Ascending aorta (tissue), 2 donors: ENCODE measurements at places on chromosomes 1 and 21.

- DNase-seq, result no peak
These were observed 5.9 kb upstream of the MARCKSL1 start for GRCh38 chr1:32341971-32342370.

- no peak for DNase-seq
These were observed 212.8 kb downstream of the DYRK1A start for GRCh38 chr21:37579356-37579755.

GRCh38 chr1:117585086-117585485, 20.8 kb upstream of the TENT5C start:
- no peak for DNase-seq

DNA sequence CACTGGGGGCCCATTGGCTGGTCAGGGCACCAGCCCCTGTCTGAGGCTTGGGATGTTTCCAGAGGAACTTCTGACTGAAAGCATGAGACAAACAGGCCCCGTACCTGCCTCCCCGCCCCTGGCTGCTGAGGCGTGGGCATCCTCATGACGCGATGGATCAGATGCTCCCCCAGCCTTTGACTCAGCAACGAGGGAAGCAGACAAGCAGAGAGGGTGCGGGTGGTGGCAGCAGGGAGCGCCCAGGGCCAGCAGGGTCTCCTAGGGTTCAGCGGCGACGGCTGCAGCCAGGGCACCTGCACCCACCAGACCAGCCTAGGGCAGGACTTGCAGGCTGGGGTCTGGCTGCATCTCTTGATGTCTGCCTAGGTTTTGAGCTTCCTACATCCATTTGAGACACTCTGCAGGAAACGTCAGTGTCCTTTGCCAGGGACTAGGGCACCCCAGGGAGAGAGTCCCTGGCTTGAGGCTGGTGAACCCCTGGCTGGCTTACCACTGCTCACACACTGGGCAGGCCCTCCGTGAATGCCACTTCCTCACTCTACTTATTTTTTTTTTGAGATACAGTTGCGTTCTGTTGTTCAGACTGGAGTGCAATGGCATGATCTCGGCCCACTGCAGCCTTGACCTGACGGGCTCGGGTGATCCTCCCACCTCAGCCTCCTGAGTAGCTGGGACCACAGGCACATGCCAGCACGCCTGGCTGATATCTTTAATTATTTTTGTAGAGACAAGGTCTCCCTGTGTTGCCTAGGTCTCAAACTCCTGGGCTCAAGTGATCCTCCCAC, 63.3 kb downstream of the DHRS3 start:
- no peak for DNase-seq

DNA sequence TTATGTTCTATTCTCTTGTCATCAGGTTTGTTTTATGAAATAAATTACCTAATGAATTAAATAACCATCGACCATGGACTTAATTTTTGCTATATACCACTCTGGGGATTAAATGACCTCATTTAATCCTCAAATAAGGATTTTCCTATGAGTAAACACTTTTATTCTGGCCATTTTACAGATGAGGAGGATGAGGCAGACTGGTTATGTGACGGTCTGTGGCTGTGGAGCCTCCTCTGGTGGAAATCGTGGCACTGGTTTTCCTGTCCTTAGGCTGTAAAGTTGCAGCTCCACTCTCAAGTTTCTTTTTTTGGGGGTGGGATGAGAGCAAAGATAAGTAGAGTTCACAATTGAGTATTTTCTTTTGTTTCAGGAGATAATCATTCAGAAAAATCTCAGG, 105.2 kb downstream of the XCL2 start:
- DNase-seq, result no peak

GRCh38 chr1:241716915-241717656, 65.0 kb downstream of the WDR64 start:
- no peak for DNase-seq

- DNase-seq, result no peak
These were observed 34.8 kb downstream of the SLC35D1 start for GRCh38 chr1:67019121-67019520.

GRCh38 chr1:203187304-203187685, 791 bp upstream of the CHI3L1 start:
- DNase-seq, result no peak

DNA sequence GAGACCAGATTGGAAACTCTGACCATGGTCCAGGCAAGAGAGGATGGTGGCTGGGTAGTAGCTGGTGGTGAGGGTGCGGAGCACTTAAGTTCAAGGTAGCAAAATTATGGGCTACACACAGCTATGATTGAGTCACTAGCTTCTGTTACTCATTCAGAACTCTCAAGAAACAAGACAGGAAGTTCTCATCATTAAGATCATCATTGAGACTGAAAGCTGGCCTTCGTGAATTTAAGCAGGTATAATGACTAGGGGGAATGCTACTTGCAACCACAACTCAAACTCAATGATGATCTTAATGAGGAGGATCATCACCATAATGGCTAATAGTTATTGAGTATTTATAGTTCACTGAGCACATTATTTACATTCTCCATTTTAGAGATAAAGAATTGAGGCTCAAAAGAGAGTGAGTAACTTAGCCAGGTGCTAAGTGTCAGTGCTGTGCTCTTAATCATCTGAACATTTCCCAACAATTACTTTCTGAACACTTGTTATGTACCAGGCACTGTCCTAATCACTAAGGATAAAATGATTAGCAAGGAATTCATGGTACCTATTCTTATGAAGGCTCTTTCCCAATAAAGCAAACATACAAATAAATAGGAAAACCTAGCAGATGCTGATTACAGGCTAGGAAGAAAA, 286.3 kb upstream of the C1orf105 start:
- no peak for DNase-seq

DNA sequence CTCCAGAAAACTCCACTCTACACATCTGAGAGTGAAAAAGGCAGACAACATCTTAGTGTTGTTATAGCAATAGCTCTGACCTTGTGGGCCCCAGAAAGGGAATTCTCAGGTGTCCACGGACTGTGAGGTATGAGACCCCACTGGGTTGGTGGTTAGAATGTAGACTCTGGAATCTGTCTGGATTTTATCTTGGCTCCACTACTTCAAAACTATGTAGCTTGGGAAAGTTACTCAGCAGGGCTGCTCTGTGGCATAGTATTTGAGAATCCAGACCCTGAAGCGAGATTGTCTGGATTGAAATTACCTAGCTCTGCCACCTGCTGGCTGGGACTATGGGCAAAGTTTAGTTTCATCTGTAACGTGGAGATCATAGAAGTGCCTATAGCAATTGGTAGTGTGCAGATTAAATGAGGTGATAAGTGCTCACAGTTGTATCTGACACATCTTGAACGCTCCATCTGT, 25.8 kb downstream of the PRDM2 start:
- no peak for DNase-seq

DNA sequence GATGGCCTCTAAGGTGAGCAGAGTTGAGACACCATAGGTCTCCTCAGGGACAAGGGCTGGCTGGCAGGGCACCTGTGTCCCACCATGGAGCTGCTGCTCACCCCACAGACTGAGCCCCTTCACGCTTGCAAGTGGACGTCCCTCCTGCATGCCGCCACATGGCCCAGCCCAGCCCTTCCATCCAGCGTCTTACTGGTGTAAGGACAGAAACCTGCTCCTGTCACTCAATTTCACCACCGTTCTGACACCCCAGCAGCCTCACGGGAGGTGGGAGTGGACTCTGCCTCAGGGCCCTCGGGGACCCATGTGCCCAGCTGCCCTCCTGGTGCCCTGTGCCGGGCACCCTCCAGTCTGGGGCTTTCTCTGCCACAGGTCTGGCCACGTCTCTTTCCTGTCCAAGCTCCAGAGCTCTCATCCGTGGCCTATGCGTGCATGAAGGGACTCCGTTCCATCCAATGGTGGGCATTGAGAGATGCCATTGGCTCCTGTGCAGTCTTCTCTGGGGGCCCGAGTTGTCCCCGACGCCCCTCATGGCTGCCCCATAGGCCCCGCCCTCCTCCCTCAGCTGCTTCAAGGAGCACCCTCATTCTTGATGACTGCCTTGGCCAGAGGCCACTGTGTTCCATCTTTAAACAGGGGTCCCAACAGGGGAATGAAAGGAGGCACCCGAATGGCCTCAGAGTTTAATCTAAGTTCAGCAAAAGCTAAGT, 42.6 kb upstream of the COL6A1 start:
- DNase-seq, result no peak

DNA sequence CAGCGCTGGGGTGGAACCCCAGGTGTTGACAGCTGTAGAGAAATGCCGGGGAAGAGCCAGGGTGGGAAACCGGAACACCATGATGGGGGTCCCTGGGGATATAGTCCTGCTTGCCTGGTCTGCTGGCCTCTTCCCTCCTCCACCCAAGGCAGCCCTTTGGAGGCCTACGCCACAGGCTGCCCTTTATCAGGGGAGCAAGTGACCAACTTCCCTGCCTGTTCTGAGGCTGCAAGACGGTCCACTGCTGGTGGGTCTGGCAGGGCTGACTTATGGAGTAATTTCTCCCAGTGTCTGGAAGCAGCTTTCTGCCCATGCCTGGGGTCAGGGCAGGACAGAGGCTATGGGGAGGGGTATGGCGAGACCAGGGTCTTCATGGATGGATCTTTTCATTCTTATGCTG, 50.8 kb upstream of the EDN2 start:
- peak; percentile 9 for DNase-seq

GRCh38 chr1:31259746-31260145, 20.1 kb upstream of the NKAIN1 start:
- no peak for DNase-seq

GRCh38 chr1:207958376-207959139, 47.6 kb upstream of the CD34 start:
- no peak for DNase-seq

DNA sequence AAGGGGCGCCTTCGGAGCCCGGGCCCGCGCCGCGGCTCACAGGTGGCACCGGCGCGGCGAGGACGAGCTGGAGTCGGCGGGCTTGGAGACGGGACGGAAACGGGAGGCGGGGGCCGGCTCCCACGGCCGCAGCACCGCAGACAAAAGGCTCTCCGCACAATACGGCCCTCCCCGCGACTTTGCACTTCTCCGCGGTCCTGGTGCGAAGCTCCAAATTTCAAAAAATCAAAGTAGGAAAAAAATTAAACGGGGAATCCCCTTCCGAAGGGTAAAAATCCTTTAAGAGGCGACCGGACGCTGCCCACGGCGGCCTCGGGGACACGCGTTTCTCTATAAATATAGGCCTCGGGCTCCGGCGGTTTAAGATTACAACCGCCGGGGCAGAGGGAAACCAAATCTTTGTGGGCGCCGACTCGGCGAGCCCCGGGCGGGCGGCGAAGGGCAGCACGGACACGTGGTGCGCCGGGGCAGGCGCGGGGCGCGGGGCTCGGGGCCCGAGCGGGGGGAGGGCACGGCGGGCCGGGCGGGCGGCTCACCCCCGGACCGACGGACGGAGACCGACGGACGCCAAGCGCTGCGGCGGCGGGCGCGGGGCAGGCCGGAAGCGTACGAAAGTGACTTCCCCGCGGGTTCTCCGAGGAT, 453 bp downstream of the PABPC4 start:
- no peak for DNase-seq

DNA sequence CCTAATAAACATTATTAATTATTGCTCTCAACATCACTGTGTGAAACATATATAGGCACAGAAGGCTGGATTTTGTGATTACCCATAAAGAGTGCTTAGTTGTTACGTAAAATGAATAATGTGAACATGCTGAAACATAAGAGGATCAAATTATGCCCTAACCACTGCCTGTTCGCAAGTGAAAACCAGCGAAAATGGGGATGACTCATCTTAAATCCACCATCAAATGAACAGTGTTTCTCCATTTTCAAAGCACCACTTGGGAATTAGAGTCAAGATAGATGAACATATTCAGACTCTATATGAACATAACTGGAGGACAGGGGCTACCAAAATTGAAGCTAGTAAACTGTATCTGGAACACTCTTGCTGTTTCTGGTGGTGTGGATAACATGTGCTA, 386.2 kb downstream of the HHIPL2 start:
- DNase-seq, result no peak

- DNase-seq, result no peak
These were observed 76.0 kb downstream of the DTL start for GRCh38 chr1:212111536-212111935.

DNA sequence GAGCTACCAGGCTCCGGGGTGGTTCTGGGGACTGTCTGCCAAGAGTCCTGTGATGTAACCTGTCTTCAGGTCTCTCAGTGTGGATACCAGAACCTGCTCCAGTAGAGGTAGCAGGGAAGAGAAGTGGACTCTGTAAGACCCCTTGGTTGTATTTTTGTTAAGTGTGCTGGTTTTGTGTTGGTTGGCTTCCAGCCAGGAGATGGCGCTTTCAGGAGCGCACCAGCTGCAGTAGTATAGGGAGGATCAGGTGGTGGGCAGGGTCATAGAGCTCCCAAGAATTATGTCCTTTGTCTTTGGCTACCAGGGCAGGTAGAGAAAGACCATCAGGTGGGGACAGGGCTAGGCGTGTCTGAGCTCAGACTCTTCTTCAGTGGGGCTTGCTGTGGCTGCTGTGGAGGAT, 1147.2 kb upstream of the ADGRL4 start:
- DNase-seq, result no peak

- no peak for DNase-seq
These were observed 85.6 kb upstream of the TTC39A start for GRCh38 chr1:51415963-51416362.

DNA sequence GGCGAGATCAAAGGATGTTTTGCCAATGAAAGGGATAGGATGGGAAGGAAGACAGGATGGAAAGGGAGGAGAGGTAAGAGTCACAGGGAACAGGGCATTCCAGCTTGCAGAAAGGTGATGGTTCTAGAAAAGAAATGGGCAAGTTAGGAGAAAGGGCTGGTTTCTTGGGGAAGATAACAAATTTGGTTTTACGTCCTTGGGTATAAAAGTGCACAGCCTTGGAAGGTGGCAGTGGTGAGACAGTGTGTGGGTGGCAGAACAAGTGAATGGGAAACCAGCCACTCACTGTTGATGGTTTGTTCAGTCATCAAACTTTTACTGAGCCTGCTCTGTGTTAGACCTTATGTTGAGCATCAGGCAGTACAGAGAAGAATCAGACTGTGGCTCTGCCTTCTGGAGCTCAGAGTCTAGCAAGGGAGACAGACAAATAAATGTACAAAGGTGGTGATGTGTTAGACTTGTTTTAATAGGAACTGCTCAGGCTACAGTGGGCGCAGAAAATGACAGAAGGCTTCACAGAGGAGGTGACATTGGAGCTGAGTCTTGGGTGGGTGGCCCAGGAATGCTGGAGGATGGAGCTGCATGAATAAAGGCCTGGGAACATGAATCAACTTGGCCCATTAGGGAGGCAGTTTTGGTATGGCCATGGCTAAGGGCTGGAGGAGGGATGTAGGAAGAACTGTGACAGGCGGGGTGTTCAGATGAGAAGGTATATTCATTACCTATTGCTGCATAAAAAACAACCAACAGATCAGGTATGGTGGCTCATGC, 76.3 kb downstream of the EPHB2 start:
- DNase-seq, result no peak

- no peak for DNase-seq
These were observed 3.5 kb upstream of the OSCP1 start for GRCh38 chr1:36453600-36454388.

DNA sequence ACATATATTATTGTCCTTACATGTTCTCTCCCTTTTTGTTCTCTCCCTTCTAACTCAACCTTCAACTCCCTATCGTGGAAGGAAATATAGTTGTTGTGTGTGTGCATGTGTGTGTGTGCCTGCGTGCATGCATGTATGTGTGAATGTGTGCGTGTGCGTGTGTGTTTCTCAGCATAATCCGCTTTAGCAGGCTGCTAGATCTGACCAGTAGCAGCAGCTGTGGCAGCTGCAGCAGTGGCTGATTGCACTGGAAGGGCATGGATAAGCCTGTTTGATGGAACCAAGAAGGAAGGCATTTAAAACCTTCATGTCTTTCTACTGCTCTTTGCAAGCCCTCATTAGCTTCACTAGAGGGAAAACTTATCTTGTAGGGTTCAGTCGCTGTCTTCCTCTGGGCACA, 65.6 kb upstream of the IRF2BP2 start:
- DNase-seq, result no peak
